NCI-H1436 (cell line): ENCODE measurements at places on chromosomes 1 and 21.
A peak's percentile ranks its signal among the peaks of the same experiment; 100 is the strongest.

GRCh38 chr1:8586438-8586837 lies 231.0 kb downstream of the RERE start:
- no peak for DNase-seq

DNA sequence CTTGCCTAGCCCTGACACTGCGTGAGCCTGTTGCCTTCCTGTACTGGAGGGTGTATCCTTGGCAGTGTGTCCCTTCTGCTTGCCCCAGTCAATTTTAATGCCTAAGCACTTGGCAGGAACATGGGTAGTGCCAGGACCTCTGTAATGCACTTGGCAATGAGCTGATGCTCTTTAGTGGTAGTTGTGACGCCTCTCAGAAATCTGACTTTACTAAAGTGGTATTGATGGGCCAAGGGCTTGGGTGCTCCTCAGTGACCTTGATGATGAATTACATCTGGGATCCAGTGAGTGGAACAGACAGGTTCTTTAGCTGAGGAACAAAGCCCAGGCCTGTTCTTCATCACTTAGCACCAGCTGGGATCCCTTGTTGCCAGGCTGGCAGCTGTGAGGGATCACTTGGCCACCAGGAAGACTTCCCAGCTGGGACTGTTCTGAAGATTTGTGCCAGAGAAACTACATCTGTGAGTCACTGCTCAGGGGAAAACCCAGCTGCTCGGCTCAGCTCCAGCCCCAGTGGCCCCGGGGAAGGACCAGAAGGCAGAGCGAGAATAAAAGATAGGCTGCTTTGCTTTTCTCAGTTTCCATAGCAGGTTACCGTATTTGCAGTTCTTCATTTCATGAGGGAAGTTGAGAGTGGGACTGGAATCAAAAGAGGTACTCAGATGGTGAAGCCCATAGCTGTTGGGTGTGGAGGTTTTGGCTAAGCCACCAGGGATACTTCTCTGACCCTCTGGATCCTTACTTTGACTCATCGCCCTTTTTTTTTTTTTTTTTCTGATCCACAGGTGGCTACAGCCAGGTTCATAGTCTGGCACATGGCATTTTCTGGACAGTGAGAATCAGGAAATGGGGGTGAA lies 28.5 kb upstream of the KCNA2 start:
- DNase-seq: no peak

GRCh38 chr1:180486092-180486491 lies 16.3 kb downstream of the ACBD6 start:
- DNase-seq: no peak

DNA sequence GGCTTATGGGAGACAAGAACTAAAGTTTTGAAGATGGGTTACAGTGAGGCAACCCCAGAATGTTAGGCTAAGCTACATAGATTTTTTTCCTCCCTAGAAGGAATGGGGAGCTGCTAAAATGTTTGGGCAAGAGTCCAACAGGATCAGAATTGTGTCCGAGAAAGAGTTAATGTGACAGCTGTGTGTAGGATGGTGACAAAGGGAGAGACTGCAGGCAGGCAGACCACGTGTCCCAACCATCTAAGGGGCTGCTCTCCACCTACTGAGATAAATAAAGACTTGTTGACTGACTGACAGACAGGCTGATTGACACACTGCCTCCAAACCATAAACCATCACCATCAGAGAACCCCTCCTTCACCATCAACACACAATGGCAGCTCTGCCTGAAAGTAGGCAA lies 133.7 kb upstream of the CTTNBP2NL start:
- DNase-seq: no peak

- DNase-seq: no peak
Observed at GRCh38 chr1:191963781-191964455, 194.3 kb upstream of the RGS18 start.

GRCh38 chr1:56890229-56890628 lies 35.6 kb downstream of the C8A start:
- DNase-seq: no peak

- DNase-seq: no peak
Observed at GRCh38 chr21:32934829-32935228, 90.9 kb upstream of the OLIG2 start.

DNA sequence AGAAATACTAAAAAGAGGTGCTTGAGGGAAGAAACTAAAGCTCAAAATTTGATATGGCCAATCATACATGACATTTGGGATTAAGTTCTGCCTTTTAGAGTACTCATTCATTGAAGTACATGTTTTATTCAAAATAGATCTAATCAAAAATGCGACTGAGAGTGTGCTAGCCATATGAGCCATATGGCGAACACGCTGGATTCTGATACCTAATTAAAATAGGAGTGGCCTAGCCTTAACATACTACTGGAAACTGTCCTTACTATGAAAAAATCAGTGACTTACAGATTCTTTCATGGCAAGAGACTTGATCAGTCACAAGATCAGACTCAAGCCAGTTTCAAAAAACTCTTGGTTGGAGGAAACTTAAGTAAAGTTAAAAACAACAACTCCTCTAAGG lies 73.9 kb downstream of the PTGER3 start:
- no peak for DNase-seq

GRCh38 chr1:200634261-200635122 lies 13.9 kb upstream of the KIF14 start:
- no peak for DNase-seq

- peak; percentile 27 for DNase-seq
Observed at GRCh38 chr21:41361786-41362604, at the start of gene MX2. MX2 (plus strand) TSS chr21:41362027; CDS start chr21:41376907, 14,880 bp downstream.

DNA sequence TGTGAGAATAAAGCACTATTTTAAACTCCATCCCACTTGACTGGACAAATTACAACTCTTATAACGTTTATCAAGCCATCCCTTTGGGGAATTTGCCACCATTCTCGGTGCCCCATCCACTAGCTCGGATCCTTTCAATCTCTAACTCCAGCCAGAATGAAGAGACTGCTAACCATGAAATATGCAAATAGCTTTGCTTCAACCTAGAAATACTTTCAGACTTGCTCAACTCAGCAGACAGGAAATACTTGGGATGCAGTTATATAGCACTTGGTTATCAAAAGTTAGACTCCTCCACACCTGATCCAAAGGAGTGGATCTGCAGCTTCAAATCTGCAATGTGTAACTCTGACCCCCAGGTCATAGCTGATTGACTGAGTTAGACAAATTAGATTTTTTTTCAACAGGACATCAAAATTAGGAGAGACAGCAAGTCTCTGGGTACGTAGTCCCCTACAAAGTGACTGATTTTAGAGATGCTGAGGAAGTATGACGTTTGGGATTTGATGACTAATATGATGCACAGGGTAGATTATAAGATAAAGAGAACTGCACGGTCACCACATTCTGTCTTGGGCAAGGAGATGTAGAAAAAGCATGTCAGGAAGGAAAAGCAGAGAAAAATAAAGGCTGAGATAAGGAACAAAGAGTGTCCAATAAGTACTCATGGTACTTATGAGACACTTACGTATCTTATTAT lies 496.0 kb downstream of the AGBL4 start:
- no peak for DNase-seq

DNA sequence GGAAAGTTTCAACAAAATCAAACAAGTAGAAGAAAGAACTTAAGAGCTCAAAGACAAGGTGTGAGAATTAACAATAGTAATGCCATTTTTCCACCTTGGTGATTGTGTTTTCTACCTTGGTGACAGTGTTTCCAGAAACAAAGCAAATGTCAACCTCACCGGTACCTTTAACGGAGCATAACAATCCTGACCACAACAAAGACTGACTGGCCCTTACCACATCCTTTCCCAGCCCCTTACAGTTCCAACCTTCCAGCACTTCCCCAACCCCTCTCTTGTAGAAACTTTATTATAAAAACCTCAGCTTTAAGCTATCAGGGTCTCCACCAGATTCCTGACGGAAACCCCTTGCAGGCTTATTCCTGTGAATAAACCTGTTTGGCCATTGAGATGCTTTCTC lies 16.7 kb downstream of the STYXL2 start:
- no peak for DNase-seq

DNA sequence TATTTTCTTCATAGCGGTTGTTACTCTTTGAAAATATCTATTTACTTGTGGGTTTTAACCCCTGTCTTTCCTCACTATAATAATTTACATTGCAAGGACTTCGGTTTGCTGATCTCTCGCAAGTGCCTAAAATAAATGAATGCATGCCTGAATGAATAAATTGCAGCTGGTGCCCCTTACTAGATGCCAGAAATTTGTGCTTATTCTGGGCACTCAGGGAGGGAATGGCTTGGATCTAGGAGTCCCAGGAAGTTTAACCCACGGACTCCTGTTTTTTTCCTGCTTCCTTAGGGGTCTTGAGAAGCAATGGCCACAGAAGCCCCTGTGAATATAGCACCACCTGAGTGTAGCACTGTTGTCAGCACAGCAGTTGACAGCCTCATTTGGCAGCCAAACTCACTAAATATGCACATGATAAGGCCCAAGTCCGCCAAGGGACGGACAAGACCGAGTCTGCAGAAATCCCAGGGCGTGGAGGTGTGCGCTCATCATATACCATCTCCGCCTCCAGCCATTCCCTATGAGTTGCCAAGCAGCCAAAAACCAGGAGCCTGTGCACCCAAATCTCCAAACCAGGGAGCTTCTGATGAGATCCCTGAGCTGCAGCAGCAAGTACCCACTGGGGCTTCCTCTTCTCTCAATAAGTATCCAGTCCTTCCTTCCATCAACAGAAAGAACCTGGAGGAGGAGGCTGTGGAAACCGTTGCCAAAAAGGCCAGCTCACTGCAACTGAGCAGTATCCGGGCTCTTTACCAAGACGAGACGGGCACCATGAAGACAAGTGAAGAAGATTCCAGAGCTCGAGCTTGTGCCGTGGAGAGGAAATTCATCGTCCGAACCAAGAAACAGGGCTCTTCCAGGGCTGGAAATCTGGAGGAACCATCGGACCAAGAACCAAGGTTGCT lies 4.2 kb upstream of the PLA2G2C start:
- no peak for DNase-seq

DNA sequence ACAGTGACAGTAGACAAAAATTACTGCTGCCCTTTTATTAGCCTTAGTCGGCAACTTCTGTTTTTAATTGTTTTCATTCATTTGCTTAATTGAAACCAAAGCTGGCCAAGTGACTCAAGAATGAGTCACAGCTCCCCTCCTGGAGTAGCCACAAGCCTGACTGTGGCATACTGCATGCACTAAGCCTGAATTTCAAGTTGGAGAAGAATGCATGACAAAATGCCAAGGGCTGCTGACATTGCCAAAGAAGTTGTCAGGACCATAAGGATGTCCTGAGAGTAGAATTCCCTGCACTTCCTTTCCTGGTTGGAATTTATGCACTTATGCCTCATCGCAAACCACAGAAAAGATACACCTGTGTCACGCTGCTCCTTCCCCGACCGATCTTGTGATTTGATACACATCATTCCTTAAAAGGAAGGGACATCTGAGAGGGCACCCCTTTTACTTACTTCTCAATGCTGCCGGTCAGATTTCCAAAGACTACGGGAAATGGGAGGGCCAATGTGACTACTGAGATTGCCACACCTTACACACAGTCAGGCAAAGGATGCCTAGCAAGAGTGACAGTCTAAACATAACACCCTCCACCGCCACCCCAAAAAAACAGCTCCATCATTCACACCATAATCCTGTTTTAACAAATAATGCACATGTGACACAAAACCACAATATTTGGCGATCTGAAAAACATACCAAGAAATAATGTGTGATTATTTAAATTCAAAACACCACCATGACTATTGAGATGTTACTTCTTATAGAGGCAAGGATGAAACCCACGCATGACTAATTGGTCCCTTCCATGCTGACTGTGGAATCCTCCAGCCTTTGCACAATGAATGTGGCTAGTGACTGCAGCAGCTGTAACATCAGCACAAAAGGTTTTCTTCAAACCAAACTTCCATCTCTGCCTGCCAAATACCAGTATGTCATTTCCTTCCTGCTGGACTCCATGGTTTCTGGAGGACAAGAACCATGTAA lies 28.2 kb downstream of the VAV3 start:
- DNase-seq: no peak

- no peak for DNase-seq
Observed at GRCh38 chr21:23780326-23780725, 1827.0 kb downstream of the MRPL39 start.

DNA sequence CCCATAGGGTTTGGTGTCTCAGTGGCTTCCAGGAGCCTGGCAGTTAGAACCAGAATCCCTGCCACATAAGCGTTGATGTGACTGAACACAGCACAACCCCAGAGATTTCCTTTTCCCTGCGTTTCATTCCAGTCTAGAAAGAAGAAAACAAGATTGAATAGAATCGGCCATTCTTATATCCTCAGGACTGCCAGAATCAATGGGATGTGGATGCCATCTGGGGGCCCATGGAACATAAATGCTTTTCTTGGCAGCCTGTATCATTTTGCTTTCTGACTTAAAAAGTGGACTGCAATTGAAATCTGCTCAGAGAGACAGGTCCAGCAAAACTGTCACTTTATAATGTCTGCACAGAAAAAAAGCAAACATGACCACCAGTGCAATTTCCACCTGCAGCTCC lies 80.3 kb downstream of the DISC1 start:
- DNase-seq: no peak

- peak; percentile 47 for DNase-seq
Observed at GRCh38 chr1:241356187-241356518, 852 bp downstream of the RGS7 start.

DNA sequence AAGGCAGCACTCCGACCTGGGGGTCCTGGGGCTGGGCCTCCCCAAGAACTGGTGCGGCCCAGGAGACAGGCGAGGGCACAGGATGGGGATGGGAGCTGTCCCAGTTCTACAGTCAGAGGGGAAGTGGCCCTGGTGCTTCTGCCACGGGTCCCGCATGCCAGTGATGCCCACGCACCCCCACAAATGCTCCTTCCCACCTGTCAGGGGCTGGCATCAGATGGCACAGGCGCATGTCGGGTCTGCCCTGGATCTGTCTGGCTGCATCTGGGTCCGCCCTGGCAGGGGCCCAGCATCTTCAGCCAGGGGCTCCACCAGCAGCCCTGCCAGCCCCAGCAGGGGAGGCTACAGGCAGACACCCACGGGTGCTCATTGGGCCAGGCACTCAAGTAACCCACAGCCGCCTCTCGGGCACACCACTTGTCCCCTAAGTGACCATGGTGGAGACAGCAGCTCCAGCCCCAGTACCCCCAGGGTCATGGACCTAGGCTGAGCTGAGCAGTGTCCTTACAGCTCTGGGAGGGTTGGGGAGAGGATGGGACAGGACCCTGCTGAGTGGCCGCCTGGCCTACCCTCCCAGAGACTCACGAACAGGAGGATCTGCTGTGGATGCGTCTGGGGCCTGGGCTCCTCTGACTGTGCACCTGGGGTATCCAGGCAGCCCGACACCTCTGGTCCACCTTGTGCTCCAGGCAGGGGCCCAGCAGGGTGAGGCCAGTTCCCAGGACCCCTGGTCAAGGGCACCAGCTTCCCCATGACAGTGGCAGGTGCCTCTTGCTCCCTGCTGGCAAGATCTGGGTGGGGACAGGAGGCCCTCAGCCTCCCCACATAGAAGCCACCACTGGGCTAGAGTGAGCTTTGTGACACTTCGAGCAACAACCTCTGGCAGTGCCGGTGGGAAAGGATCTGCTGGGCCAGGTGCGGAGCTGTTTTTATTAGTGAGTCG lies 5.4 kb downstream of the SMIM1 start:
- no peak for DNase-seq

GRCh38 chr1:40780678-40781607 lies 2.6 kb upstream of the KCNQ4 start:
- no peak for DNase-seq
